ENCODE measurements at places on chromosomes 6 and 20.

- no peak for DNase-seq
Measured at GRCh38 chr20:57657535-57658446, 37.6 kb upstream of the ZBP1 start.

- DNase-seq, result no peak
Measured at GRCh38 chr6:146595972-146596731, 2.6 kb upstream of the ADGB start.

- DNase-seq, result no peak
Measured at GRCh38 chr6:148700741-148701311, 46.0 kb upstream of the UST start.

GRCh38 chr20:39524371-39524911 is 562.3 kb downstream of the DHX35 start:
- no peak for DNase-seq
